Activated CD8-positive, alpha-beta memory T cell treated with anti-CD3 and anti-CD28 coated beads, Interleukin-2, amount 50 U/mL, for 4 hours (primary cell): ENCODE measurements at places on chromosomes 13 and 19.

DNA sequence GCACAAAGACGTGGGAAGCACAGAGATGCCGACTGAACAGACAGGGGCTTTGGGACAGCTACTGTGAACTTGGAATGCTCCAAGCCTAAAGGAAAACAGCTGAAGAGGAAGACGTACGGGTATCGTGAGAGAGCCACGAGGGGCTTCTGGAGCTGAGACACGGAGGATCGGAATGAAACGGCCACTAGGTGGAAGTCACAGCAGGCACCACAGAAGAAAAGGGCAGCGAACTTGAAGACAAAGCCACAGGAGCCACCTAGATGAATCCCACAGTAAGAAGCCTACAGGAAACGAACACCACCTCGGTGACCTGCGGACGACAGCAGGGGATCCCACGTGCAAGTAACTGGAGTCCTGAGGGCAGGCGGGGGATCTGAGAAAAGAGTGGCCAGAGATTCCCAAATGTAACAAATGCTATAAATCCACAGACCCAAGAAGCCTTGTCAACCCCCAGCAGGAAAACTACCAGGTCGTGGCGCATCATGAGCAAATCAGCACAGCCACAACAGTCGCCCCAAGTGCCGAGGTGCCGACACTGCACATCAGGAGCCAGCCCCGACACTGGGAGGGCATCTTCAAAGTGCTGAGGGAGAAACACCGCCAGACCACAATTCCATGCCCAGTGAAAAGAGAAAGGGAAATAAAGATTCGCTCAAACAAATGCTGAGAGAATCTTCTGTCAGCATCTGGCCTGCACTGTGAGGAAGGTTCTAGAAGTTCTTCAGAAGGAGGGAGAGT, 39.3 kb upstream of the ISYNA1 start:
- no peak for DNase-seq

DNA sequence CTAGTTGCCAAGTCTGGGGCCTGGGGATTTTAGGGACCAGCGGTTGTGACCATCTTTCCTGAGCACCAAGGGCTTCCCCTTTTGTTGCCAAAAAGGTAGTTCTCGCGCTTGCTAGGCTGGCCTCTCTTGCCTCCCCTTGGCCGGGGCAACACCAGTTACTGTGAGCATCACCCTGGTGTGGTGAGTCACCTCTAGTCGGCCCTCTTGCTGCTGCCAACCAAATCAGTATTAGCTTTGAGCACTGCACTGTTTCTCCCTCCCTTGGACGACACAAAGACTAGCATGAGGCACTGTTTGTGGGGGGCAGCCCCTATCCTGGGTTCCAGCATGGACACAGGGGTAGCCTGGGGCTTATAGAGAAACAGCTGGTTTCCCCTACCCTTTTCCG, 6.9 kb downstream of the SYDE1 start:
- no peak for DNase-seq

GRCh38 chr13:76799696-76800095, 86.5 kb downstream of the KCTD12 start:
- DNase-seq: no peak

DNA sequence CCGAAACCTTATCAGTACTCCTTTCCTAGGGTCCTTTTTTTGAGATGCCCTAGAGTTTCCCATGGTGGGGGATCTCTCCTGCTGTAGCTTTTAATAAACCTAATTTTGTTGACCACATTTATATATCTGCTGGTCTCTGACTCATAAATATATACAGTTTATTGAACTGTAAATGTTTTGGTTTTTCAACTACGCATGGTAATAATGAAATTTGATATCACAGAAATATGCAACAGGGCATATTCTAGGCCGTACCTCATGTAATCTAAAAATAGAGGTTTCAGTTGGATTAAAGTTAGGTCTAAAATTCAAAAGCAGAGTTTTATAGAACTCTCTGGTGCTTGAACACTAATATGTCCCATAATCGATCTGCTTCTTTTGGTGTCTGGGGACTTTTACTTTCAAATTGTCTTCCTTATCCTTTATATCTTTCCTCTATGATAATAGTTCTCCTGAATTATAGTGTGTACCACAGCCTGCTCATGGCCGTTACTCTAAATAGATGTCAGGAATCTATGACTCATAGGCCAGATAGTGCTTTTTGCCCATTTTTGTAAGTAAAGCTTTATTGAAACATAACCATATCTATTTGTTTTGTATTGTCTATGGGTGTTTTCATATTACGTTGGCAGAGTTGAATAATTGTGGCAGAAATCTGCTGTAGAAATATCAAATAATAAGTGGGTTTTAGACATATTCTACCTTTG, 324.8 kb upstream of the PCDH9 start:
- no peak for DNase-seq

- DNase-seq: no peak
Observed at GRCh38 chr13:75055296-75055695, 426.7 kb downstream of the TBC1D4 start.

GRCh38 chr13:83378908-83379307, 503.4 kb downstream of the SLITRK1 start:
- no peak for DNase-seq

DNA sequence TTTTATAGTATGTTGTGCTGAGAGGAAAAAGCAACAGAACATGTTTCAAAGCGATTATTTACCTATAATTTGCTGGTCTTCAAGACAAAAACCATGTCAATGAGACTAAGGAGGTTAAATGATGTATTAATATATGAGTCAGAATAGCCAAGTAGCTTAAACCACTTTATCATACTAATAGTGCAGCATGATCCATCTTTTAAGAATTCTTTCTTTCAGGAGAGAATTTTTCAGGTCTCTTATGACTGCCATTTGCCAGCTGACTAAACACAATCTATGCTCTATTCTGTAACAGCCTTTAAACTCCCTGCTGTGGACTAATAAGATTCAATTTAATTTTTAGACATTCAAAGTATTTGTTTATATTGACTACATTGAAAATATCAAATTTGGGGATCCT, 93.7 kb downstream of the TRPC4 start:
- DNase-seq: no peak

DNA sequence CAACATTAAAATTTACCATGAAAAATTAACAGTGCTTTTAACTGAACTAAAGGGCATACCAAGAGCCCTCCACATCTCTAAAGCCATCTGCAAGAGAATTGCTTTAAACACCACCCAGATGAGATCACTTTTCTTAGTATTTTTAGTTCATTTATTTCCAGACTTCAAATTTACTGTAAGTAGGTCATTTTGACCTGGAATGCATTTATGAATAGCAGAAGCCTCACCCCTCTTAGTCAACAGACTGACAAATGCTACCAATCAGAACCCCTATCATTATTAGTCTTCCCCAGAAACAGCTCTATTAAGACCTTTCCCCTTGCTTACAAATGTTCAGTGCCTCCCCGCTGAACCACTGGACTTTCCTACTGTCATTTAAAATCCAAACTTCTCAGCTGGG, 27.3 kb downstream of the RUBCNL start:
- DNase-seq: no peak

DNA sequence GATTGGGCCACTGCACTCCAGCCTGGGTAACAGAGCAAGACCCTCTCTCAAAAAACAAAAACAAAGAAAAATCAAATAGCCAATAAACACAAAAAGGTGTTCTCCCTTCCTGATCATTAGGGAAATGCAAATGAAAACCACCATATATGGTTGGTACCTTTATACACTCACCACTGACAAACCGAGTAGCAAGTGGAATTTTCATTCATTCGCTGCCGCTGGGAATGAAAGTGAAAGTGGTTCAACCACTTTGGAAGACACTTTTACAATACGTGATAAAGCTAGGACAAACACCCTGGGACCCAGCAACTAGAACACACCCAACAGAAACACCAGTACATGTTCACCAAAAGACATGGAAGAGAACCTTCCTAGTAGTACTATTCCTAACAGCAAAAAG, 21.0 kb downstream of the GRIK5 start:
- no peak for DNase-seq

GRCh38 chr13:100620792-100621191, 32.2 kb upstream of the GGACT start:
- DNase-seq: no peak

GRCh38 chr13:83878691-83879430, 3.4 kb downstream of the SLITRK1 start:
- no peak for DNase-seq

GRCh38 chr13:20446405-20446804, 79.3 kb downstream of the CRYL1 start:
- no peak for DNase-seq

DNA sequence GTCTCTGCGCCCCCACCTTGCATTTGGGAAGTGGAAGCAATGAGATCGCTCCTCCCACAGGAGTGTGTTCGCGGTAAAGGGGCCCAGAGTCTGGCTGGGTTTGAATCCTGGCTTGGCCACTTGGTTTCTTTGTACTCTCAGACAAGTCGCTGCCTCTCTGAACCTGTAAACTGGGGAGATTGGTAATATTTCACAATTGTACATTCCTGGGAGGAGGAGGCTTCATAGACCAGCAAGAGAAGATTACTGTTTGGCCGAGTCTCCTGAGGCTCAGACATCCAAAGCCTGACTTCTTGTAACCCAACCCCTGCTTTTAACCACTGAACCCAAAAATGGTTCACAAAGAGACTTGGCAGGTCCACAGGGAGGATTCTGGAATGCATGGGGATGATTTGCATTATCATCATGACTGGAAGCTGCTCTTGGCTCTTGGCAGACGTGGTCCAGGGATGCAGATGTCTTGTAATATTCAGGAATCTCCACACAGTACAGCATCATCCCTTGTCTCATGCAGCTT, 13.6 kb upstream of the STRN4 start:
- no peak for DNase-seq

DNA sequence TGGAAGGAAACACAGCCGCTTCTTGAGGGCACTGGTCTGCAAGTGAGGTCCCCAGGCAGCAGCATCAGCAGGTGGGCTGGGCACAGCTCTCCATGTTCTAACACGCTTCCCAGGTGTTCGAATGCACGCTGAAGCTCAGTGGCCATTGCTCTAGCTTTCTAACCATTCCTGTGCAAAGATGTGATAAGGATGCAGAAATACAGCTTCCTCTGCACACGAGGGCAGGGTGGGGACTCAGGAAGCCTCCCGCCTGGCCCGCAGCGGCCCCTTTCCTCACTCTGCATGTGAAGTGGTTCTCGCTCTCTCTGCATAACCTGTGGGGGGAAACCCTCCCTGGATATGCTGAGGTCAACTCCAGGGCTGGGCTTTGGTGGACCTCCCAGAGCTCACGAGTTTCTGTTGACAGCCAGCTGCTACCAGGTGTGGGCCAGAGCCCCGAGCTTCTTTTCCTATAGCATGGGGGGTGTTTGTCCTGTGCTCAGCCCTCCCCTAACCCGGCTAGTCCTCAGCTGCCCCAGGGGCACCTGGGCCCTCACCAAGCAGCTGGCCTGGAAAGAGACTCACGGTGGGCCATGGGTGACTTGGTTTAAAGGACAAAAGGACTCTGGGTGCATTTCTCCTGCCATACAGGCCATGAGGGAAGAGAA, 168.2 kb downstream of the TEX29 start:
- peak; percentile 7 for DNase-seq

DNA sequence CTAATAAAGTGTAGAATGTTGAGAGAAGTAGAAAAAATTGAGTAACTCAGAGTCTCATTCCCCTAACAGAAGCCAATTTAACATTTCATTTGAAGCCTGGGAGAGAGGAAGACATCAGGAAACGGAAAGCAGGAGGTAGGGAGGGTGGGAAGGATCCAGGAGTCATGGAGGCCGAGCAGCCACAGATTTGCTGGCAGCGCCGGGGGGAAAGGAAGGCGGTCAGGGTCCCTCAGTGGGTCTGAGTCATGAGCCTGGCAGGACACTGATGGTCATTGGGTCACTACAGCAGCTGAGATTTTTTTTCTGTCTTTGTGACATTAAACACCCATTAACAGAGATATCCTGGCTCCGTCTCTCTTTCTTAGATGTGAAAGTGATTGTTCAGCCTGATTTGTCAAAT, 248.1 kb downstream of the EFNB2 start:
- DNase-seq: no peak

GRCh38 chr19:42051166-42052115, 18.6 kb downstream of the GRIK5 start:
- no peak for DNase-seq

- DNase-seq: no peak
Observed at GRCh38 chr19:47153266-47153665, 22.6 kb downstream of the SAE1 start.

DNA sequence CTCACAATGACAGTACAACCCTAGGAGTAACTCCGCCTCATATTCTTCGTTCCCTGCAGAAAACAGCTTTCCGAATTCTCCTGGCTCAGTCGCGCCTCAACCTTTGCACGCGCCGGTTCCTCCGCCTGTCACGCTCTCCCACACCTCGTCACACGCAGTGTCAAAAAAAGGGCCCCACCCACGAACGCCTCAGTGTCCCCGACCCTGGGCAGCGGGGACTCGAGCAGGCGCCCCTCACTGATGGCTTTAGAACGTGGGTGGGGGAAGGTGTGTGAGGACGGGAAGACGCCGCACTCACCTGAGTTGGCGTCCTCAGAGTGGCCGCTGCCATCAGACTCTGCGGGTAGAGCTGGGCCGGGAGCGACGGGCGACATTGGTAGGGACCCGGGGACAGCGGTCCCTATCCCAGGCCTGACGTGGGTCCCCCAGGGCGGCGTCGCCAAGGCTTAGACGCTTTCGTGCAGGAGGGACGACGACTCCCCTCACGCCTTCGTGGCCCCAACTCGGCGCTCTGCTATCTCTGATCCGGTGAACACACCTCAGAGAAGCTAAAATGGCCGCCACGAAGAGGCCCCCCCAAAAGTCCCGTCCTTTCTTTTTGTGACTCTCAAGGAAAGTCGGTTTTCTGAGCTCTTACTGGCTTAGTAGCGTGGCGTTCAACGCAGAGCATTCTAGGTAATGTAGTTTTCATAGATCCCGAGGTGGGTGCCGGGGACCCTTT, at the start of gene ZNF154:
Gene ZNF154 (minus strand): TSS at position 564 of the 721 bp plus-strand sequence. CDS start 233 bp downstream, at position 331.
- peak; percentile 40 for DNase-seq

DNA sequence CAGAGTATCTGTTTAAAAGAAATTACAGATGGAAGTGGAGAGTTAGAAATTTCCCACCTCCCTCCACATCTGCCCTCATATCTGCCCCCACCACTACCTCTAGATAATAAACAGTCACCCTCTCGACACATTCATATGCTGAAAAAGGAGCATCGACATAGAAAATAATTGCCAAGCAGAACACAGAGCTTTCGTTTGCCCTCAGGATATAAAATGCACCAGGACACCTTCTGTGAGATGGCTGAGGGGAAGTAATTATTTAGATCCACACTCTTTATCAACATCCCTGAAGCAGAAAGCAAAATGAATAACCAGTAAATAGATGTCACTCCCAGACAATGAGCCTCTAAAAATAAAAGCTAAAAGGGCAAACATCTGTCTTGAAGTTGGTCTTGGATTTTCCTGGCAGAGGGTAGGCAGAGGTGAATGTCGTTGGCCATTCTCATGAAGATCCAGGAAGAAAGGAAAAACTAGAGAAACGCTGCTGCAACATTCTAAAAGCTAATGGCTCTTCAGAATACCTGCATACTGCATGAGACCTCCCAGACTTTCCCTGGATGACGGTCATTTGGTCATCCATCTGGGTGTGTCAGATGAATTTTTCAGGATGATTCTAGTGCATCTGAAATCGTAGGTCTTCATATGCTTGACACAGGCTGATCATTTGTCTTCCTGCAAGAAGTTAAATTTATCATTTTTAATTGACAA, 527.5 kb downstream of the RFC3 start:
- DNase-seq: no peak

GRCh38 chr13:99041337-99041736, 63.5 kb upstream of the DOCK9 start:
- no peak for DNase-seq

GRCh38 chr19:46766569-46767317, 20.5 kb upstream of the STRN4 start:
- peak; percentile 63 for DNase-seq

GRCh38 chr19:6812612-6813011, 40.1 kb downstream of the VAV1 start:
- DNase-seq: no peak

- DNase-seq: peak; percentile 83
Observed at GRCh38 chr19:13162724-13163608, 12.8 kb downstream of the IER2 start.
